ENCODE measurements at places on chromosomes 13 and 19. TPM values are rescaled to one million over a fixed set of nuclear protein-coding genes. Genes with fewer than 3 reads are reported as not detected.
A peak's percentile ranks its signal among the peaks of the same experiment; 100 is the strongest.

- no peaks in the 10 kb centered on the region for H3K36me3 ChIP-seq
- H3K27ac ChIP-seq: peak overlapping the region; percentile 82
- H3K4me3 ChIP-seq: peak overlapping the region; percentile 90
- no peak for DNase-seq
These were observed 2.2 kb downstream of the RGCC start for GRCh38 chr13:41459432-41460073.

- no peaks in the 10 kb centered on the region for H3K36me3 ChIP-seq
- H3K27ac ChIP-seq: no peak overlapping the region
- DNase-seq: no peak
- no peaks in the 10 kb centered on the region for H3K4me1 ChIP-seq
These were observed 87.4 kb downstream of the SLC15A1 start for GRCh38 chr13:98664924-98665637.

DNA sequence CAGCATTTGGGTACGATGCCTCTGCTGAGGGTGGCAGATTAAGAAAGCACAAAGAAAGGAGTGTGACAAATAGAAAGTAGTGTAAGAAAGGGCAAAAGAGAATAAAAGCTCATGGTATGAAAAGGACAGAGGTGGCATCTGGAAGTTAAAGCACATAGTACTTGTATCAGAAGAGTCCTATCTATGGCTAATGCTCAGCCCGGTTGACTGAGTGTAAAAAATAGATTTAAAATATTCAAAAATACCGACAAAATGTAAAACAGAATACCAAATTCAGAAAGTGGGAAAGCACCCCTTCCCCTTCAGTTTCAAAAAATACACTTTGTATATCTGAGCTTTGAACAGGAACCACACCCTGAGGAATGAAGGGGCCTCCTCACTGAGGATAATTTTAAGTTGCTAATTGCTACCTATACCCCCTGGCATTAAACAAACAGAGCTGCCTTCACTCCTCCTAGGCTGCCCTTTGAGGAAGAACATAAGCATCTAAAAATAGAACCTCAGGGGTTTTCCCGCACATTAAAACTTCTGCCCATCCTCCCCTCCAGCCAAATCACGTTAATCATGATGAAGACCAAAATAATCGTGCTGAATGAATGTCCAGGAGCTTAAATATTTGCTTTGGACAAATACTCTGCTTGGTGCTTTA lies 43.3 kb downstream of the DLEU7 start:
- H3K27me3 ChIP-seq: no peaks in the 10 kb centered on the region
- H3K4me3 ChIP-seq: no peak overlapping the region
- no peaks in the 10 kb centered on the region for H3K36me3 ChIP-seq
- H3K4me1 ChIP-seq: peaks cover 7% of the 10 kb centered on the region

- no peak overlapping the region for H3K4me3 ChIP-seq
- no peak overlapping the region for H3K27ac ChIP-seq
These were observed 6.6 kb upstream of the FBXW9 start for GRCh38 chr19:12703046-12703445.

- no peaks in the 10 kb centered on the region for H3K27me3 ChIP-seq
These were observed 183.2 kb downstream of the MYO16 start for GRCh38 chr13:108812661-108813060.

Gene ZNF486
- 4.2 TPM for total RNA-seq

DNA sequence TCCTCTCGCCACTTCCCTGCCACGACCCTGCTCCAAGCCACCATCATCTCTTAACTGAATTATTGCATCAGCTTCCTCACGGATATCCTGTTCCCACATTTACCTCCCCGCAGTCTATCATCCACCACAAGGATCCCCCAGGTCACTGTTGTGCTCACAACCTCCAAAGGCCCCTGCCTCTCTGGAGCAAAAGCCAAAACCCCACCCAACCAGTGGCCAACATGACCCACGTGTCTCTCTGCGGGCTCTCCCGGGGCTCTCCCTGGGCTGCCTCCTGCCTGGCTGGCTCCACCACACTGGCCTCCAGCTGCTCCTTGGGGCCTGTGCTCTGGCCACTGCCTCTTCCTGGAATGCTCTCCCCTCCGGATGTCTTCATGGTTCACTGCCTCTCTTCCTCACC lies 809.3 kb downstream of the UQCRFS1 start:
- H3K27ac ChIP-seq: no peak overlapping the region
- H3K4me1 ChIP-seq: no peaks in the 10 kb centered on the region
- H3K4me3 ChIP-seq: no peak overlapping the region

GRCh38 chr13:80858131-80858530 lies 517.2 kb upstream of the SPRY2 start:
- no peak for DNase-seq
- no peak overlapping the region for H3K27ac ChIP-seq
- H3K27me3 ChIP-seq: no peaks in the 10 kb centered on the region
- no peak overlapping the region for H3K4me3 ChIP-seq

- H3K4me3 ChIP-seq: no peak overlapping the region
- H3K27me3 ChIP-seq: no peaks in the 10 kb centered on the region
- no peak for DNase-seq
- peak overlapping the region; percentile 68 for H3K27ac ChIP-seq
These were observed 188.7 kb downstream of the LHFPL6 start for GRCh38 chr13:39414339-39414738.

Gene KCNN4
- 77.9 TPM for total RNA-seq

GRCh38 chr13:27446986-27447583 lies 3.3 kb downstream of the MTIF3 start:
- no peak for DNase-seq
- H3K36me3 ChIP-seq: no peaks in the 10 kb centered on the region
- H3K27me3 ChIP-seq: no peaks in the 10 kb centered on the region
- no peak overlapping the region for H3K27ac ChIP-seq
- H3K4me3 ChIP-seq: no peak overlapping the region

Gene CYP2A7
- not detected for total RNA-seq

- H3K4me1 ChIP-seq: no peaks in the 10 kb centered on the region
- no peak for DNase-seq
- no peak overlapping the region for H3K4me3 ChIP-seq
- no peak overlapping the region for H3K27ac ChIP-seq
These were observed 141.0 kb downstream of the POSTN start for GRCh38 chr13:37457612-37458011.

DNA sequence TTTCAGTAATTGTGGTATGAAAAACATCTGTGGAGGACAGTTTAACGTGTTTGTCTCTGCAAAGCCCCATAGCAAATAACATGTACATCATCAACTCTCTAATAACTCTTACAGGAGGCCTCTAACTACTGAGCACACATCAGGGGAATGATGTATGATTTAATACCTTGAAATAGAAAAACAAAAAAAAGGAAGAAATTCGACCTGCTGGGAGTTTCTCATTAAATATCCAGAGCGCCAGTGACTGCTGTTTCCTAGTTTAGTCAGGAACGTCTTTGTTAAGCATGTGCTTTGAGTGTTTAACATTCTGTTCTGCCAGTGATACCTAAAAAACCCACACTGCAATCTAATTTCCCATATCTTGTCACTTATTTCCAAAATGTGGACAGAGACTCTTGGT lies 235.4 kb downstream of the PCDH20 start:
- no peak overlapping the region for H3K4me3 ChIP-seq
- no peak for DNase-seq
- no peaks in the 10 kb centered on the region for H3K4me1 ChIP-seq
- no peaks in the 10 kb centered on the region for H3K27me3 ChIP-seq

DNA sequence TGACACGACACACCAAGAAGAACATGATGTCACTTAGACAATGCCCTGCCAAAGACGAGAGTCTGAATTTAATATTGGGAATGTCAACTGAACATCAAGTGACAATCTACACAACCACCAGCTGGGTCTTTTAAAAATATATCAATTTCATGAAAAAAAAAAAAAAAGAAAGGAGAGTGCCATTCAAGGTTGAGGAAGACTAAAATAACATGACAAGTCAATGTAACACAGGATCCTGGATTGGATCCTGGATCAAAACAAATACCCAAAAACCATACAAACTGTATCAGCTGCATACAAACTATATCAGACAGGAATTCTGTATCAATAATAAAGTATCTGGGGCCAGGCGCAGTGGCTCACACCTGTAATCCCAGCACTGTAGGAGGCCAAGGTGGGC lies 4.7 kb downstream of the ZNF329 start:
- H3K36me3 ChIP-seq: peaks cover 28% of the 10 kb centered on the region
- no peaks in the 10 kb centered on the region for H3K27me3 ChIP-seq
- no peak overlapping the region for H3K27ac ChIP-seq
- no peak overlapping the region for H3K4me3 ChIP-seq
- DNase-seq: no peak
- peaks cover 7% of the 10 kb centered on the region for H3K4me1 ChIP-seq

- no peak overlapping the region for H3K4me3 ChIP-seq
- H3K4me1 ChIP-seq: no peaks in the 10 kb centered on the region
- peaks cover 3% of the 10 kb centered on the region for H3K36me3 ChIP-seq
- no peak overlapping the region for H3K27ac ChIP-seq
- no peaks in the 10 kb centered on the region for H3K27me3 ChIP-seq
These were observed 69.2 kb downstream of the ATP11A start for GRCh38 chr13:112759053-112759452.

- peaks cover 18% of the 10 kb centered on the region for H3K36me3 ChIP-seq
- DNase-seq: no peak
- no peaks in the 10 kb centered on the region for H3K4me1 ChIP-seq
- no peak overlapping the region for H3K27ac ChIP-seq
- H3K27me3 ChIP-seq: no peaks in the 10 kb centered on the region
- H3K4me3 ChIP-seq: no peak overlapping the region
These were observed 52.7 kb downstream of the ZNF627 start for GRCh38 chr19:11649941-11650340.

Measured in suprapubic skin (tissue), 4 donors.